ENCODE measurements at places on chromosomes 13 and 19.

GRCh38 chr13:51770160-51770559 lies 33.8 kb downstream of the DHRS12 start:
- DNase-seq: no peak

DNA sequence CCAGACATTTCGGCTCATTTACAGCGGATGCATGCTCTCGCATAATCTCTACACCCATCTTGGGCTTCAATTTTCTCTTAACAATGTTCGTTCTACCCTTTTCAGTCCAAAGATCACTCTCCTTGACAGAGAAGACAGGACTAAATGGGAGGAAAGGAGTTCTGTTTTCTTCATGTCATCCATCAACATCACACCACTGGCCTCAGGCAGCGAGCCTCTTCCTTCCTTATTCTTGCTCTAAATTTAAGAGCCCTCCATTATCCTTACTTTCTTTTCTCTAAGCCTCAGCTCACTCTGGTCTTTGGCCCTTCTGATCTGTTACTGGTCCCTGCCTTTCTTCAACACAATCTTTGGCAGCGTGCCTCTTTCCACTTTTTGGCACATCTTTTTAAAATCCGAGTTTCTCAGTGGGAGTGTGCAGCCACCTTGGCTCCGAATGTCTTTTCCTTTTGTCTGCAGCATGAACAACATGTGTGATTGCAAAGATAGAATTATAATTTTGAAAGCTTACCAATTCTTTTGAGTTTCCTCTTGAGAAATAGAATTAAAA lies 98.7 kb downstream of the FAM216B start:
- DNase-seq: no peak

- peak; percentile 89 for DNase-seq
Observed at GRCh38 chr19:19404879-19405860, at the start of gene GATAD2A. Gene GATAD2A (plus strand): TSS chr19:19405675. CDS start chr19:19465346, 59,671 bp downstream.

- peak; percentile 66 for DNase-seq
Observed at GRCh38 chr19:11261431-11261970, 823 bp downstream of the DOCK6 start.

DNA sequence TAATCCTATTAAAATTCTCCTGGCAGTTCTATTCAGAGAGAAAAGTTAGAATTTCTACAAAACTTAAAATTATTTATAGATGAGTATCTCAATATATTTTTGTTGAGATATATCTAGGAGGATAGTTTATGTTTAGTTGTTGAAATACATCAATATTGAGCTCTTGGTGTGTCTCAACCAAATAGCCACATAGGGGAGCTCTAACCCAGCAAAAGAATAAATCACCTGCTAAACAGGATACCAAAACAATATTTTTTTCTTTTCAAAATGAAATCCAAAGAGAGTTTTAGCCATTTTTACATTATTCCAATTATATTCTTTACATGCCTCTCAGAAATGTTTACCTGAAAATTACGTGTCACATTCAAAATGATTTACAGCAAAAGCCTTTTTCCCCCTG lies 954.7 kb downstream of the SLITRK6 start:
- peak; percentile 27 for DNase-seq

DNA sequence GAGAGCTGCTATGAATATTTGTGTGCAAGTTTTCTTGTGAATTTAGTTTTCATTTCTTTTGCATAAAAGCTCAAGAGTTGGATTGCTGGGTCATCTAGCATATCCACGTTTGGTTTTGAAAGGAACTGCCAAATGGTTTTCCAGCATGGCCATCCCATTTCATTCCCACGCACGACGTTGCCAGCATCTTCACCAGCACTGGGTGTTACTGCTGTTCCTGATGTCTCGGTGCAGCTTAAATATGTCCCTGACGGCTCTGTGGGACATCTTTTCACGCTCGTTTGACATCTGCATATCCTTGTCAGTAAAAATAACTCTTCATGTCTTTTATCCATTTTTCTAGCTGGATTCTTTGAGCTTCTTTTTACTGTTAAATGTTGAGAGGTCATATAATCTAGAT lies 123.7 kb downstream of the ATP11A start:
- DNase-seq: no peak

GRCh38 chr13:100175078-100175802 lies 86.3 kb downstream of the PCCA start:
- no peak for DNase-seq

GRCh38 chr19:54731191-54731590 lies 6.9 kb downstream of the KIR3DL3 start:
- DNase-seq: no peak

GRCh38 chr13:111920932-111921705 lies 145.8 kb upstream of the SOX1 start:
- no peak for DNase-seq

DNA sequence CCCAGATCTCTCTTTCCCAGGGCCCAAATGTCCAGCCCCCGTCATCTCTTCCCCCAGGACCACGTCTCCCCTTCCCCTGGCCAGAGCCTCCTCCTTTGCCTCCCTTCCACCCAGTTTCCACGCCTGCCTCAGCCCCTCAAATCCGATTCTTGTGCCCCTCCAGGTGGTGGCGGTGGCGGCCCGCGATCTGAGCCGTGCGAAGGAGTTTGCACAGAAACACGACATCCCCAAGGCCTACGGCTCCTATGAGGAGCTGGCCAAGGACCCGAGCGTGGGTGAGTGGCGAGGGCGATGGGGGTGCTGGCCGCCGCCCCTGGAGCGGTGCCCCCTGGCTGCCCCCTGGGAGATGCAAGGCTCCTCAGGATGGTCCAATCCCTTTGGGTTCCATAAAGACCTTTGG lies 1.3 kb downstream of the DHDH start:
- DNase-seq: no peak

DNA sequence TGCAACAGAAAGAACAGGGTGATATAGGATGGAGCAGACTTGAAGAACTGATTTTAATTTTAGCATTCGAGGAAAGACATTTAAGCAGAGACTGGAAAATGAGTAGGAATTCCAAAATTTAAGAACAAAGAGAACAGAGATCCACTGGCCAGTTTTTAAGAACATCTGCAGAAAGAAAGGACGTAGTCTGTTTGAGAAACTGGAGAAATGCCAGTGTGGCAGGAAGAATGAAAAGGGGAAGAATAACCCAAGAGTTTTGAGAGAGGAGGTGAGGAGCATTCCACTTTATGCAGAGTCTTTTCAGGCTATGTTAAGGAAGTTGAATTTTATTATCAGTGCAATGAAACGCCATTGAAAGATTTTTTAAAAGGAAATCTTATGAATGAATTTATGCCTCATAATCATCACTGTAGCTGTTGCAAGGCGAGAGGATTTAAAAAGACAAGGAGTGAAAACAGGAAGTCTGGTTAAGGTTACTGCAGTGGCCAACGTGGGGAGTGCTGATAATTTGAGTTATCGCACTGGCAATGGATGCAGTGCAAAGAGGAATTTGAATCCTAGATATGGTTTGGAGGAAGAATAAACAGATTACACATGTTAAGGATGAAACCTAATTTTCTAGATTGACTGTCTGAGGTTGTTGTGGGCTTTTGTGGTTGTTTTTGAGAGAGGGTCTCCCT lies 253.8 kb downstream of the DACH1 start:
- DNase-seq: no peak

DNA sequence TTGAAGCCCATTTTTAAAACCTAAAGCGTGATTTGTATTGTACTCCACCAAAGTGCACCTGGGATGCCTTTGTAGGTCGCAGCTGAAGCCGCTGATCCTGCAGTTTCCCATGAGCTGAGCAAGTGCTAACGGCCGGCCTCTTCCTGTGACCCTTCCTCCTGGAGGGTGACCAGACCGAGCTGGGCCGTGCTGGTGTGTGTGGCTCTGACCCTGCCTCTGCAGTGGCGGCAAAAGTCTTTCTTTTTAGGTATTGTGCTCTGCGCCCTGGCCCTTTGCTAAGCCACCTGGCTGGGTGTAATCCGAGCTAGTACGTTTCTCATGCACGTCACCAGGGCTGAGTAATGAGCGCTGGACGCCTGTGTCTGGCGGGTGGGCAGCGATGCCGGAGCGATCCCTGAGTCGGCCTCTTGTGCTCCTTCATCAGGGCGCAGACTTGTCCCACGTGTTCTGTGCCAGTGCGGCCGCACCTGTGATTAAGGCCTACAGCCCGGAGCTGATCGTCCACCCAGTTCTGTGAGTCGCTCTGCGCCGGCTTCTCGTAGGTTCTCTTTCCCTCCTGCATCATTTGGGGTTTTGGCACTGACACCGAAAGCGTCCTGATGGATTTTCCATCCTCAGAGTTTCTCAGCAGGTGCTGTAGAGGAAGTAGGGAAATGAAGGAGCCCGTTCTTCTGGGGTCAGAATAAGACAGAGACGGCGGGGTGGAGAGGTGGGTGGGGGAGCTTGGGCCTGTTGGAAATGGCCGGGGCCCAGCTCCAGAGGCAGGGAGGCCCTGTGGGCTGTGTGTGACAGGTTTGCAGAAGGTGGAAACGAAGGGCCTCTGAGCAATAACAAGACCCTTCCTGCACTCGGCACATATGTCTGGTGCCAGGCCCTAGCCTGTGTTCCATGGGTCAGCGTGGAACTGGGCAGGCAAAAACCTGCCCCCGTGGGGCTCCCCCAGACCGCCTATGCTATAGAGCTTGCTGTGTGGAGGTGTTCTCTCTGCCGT lies 9.7 kb downstream of the NAXD start:
- DNase-seq: no peak

- no peak for DNase-seq
Observed at GRCh38 chr13:78309497-78310180, 293.7 kb downstream of the POU4F1 start.

GRCh38 chr19:40150170-40150569 lies 41.1 kb upstream of the MAP3K10 start:
- DNase-seq: no peak

GRCh38 chr19:13102666-13103580 lies at the start of gene LYL1:
Gene LYL1 (minus strand): TSS chr19:13102858. CDS start chr19:13101171, 1,687 bp downstream.
- DNase-seq: no peak

DNA sequence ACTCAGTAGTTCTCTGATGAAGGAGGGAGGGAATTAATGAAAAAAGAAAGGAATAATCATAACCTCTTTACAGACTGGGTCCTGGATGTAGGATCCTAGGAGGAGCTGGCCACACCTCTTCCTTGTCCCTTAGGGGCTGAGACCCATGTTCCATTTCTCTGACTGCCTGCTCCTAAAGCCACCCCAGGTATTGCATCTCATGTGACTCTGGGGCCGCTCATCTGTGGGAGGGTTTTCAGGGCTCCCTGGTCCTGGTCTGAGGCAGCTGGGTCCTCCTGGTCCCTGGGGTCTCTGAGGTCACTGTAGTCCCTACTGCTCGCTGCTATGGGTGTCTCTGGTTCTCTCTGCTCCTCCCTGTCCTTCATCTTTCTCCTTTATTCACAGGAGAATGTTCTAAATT lies 2.9 kb downstream of the CEACAM21 start:
- no peak for DNase-seq

DNA sequence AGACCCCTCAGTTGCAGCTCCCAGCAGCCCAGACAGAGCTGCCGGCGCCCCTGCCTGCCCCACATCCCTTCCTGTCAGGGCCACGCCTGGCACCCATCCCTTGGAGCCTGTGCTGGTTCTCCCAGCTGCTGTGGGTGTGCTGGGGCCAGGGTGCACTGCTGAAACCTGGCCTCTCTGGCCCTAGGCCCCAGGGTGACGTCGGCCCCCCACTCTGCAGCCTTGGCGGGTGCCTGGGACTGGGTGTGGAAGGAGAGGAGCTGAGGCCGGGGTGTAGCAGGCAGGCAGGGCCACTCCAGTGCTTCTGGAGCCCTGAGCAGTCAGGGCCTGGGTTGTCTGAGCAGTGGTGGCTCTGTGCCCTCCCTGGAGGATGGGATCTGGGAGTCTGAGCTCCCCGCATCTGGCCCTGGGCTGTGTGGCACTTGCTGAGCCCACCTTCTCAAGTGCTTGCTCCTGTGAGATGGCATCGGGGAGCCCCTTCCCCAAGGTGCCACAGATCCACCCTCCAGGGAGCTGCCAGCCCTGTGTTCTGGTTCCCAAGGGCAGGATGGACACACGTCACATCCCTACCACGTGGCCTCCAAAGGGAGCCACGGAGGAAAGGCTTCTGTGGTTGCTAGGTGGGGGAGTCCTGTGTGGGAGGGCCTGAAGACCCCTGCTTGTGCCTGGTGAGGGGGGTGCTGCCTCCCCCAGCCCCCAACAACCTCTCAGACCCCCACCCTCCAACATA lies 5.2 kb downstream of the PLEKHJ1 start:
- no peak for DNase-seq

- no peak for DNase-seq
Observed at GRCh38 chr19:47633517-47633916, 24.6 kb downstream of the BICRA start.

DNA sequence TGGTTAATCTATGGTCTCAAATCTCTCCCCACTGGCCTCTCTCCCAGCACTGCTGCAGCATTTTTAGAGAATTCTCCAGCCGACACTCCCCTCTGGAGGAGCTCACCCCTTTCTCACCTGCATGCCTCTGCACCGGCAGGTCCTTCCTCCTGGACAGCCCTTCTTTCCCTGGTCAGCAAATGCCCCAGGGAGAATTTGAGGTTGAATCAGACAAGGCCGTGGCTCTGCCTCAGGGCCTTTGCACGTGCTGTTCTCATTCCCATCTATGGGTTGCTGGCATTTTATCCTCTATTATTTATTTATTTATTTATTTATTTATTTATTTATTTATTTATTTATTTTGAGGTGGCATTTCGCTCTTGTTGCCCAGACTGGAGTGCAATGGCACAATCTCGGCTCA lies 1.4 kb upstream of the DOCK6 start:
- DNase-seq: no peak

DNA sequence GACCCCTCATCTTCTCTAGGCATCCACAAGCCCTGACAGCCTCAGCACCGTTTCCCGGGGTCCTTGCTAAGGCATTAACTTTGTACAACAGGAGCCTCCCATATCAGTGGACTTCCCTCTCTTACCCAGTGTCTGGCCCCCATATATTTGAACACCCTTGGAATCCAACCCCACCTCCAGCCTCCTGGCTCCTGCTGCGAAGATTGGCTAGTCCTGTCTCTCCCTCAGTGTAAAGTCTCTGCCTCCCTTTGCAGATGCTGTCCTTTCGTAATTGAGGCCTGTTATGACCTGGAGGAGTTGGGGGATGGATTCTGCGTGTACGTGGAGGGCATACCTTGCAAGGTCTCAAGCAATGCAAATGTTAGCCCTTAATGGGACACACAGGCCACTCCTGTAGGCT lies 413.7 kb downstream of the IRS2 start:
- no peak for DNase-seq

DNA sequence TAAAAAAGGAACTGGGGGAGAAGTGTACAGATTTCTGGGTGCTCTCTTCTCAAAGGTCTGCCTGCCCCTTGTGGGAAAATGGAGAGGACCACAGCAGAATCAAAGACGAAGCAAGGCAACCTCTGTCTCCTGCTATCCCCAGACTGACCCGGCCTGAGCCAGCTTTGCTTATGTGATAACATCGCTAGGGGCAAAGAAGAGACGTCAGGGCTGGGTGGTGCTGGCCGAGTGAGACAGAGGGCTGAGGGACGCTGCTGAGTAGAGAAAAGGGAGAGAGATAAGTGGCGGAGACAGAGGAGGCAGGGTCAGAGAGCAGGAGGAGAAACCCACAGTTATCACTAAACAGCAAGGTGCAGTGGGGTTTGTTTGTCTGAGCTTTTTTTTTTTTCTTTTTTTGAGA lies 4.6 kb upstream of the MUC16 start:
- DNase-seq: no peak

- DNase-seq: no peak
Observed at GRCh38 chr13:51870616-51871015, 8.8 kb downstream of the CCDC70 start.

GRCh38 chr13:90565985-90566713 lies 781.3 kb upstream of the MIR17HG start:
- DNase-seq: no peak
